NCI-H69 (cell line): ENCODE measurements at places on chromosomes 3 and 15.
A peak's percentile ranks its signal among the peaks of the same experiment; 100 is the strongest.

GRCh38 chr3:186381424-186382216 lies 19.6 kb upstream of the DGKG start:
- DNase-seq = peak; percentile 27

GRCh38 chr3:194489736-194490612 lies 3.2 kb upstream of the ATP13A3 start:
- DNase-seq = no peak

DNA sequence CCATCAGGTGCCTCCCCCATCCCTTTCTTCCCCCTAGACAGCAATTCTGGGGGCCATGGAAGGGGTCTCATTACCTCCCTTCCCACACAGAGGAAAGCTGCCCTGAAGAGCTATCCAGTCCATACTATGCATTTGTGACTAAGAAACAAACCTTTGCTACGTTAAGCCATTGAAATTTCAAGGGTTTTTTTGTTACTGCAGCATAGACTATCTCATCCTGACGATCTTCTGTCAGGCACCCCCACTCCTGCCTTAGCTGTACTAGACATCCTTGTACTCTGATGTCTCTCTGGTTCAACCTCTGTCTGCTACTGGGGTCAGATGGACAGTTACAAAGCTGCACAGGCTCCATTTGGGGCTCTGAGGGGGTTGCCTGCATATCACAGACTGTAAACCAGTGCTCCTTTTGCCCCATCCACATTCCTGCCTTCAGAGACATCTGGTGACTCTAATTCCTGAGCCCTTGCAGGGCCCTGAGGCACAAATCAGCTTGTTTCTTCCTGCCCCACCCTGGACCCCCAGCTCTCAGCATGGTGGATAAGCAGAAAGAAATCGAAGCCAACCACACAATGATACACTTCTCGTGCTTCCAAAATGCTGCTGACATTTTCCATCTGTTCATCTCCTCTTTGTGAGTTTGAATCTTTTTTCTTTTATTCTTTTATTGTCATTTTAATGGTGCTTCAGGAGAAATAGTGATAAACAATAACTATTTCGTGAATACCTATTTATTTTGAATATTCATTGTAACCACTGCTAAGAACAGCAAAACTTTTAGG lies 21.6 kb upstream of the NSMCE3 start:
- peak; percentile 7 for DNase-seq

GRCh38 chr15:40097968-40098476 lies 10.7 kb downstream of the BMF start:
- DNase-seq = peak; percentile 42

GRCh38 chr15:33021806-33022389 lies 172.6 kb downstream of the FMN1 start:
- DNase-seq = peak; percentile 84

GRCh38 chr15:29442532-29442931 lies 172.9 kb upstream of the NSMCE3 start:
- DNase-seq = no peak

DNA sequence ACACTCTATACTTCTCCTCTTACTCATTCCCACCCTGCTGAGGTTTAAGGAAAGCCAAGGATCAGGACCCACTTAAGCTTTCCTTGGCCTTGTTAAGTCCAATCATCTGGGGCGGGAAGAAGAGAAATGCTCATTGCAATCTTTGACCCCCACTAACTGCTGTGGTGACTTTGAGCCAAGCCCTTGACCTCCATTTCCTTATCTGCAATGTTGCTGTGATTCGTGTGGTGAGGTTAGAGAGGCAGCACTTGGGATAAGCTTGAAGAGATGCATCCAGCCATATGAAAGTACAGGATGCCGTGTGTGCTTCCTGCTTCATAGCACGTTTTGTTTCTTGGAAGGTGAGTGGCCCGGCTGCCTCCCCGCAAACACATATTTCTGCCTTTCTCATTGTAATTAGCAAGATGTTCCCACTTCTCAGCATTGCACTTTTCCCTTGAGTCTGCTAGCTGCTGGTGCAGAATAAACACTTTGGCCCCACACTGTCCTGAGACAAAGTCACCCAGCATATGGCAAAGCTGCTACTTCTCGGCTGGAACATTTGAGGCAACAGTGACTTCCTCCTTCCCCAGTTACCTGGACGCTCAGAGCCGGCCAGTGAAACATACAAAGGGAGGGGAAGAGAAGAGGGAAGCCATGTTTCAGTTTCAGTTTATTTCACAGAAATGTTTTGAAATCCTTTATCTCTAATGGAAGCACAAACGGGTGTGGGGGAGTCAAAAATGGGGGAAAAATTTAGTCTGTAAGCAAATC lies 10.5 kb upstream of the NUDT16 start:
- no peak for DNase-seq

- DNase-seq = no peak
Observed at GRCh38 chr3:149468504-149469212, 5.8 kb upstream of the TM4SF4 start.

GRCh38 chr15:63509955-63510940 lies 5.9 kb downstream of the USP3 start:
- DNase-seq = peak; percentile 88

- DNase-seq = no peak
Observed at GRCh38 chr3:162865466-162865865, 1368.9 kb downstream of the OTOL1 start.

DNA sequence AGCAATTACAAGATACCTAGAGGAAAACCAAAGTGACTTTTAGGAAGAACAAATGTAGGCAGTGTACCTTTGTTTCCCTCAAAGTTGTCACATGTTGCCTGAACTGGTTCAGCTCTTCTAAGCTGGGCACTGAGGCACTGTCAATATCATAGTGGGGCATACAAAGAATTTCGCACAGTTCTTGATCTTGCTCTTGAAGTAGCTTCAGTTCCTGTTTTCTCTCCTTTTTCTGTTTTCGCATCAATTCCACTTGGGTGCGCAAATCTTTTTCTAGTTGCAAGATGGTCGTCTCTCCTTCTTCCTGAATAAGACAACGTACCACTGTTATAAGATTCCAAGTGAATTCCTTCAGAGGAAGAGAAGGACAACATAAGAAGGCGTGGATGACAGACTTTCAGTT lies 12.7 kb downstream of the PRC1 start:
- DNase-seq = no peak

DNA sequence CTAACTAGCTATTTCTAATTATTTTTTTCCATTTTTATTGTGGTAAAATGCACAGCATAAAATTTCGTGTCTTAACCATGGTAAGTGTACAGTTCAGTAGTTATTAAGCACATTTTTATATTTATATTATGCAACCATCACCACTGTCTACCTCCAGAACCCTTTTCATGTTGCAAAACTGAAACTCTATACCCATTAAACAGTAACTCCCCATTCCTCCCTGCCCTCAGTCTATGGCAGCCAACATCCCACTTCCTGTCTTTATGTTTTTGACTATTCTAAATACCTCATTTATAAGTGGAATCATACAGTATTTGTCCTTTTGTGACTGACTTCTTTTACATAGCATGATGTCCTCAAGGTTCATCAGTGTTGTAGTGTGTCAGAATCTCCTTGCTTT lies 25.5 kb downstream of the SLC35A5 start:
- DNase-seq = peak; percentile 1

GRCh38 chr3:4750306-4750968 lies 228.8 kb upstream of the BHLHE40 start:
- DNase-seq = no peak

DNA sequence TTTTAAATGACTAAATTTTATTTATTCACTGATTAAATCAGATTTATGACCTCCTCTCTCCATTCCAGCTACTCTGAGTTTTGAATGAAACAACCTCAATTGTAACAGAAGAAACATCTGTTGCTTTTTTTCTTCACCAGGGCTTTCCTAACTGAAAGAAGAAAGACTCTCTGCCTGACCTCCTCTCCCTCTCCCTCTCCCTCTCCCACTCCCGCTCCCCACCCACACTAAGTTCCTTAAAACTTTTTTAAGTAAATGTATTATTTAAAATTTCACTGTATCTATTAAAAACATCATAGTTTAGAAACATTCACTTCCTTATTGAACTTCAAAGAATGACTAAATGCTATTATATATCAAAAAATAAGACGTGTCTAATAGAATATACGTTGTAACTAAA lies 122.0 kb downstream of the TFDP2 start:
- peak; percentile 48 for DNase-seq
